ENCODE measurements at places on chromosomes 2 and 18.

- no peak for DNase-seq
These were observed 13.4 kb upstream of the DLX2 start for GRCh38 chr2:172116107-172116506.

DNA sequence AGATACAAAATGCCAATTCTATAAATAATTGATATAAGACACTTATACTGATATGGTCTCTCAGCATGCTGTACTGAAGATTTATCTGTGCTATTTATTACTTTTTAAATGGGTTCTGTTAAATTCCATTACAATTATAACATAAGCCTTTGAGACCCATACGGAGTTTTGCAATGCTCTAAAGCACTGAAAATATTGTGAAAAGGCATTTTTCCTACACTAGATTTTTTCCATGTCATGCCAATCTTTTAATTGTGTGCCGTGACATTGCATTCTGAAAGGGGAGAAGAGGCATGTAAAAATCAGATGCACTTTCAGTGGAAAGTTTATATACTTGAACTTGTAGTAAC is 46.5 kb downstream of the EFEMP1 start:
- no peak for DNase-seq

GRCh38 chr2:213733893-213734292 is 449.6 kb downstream of the SPAG16 start:
- DNase-seq: no peak

DNA sequence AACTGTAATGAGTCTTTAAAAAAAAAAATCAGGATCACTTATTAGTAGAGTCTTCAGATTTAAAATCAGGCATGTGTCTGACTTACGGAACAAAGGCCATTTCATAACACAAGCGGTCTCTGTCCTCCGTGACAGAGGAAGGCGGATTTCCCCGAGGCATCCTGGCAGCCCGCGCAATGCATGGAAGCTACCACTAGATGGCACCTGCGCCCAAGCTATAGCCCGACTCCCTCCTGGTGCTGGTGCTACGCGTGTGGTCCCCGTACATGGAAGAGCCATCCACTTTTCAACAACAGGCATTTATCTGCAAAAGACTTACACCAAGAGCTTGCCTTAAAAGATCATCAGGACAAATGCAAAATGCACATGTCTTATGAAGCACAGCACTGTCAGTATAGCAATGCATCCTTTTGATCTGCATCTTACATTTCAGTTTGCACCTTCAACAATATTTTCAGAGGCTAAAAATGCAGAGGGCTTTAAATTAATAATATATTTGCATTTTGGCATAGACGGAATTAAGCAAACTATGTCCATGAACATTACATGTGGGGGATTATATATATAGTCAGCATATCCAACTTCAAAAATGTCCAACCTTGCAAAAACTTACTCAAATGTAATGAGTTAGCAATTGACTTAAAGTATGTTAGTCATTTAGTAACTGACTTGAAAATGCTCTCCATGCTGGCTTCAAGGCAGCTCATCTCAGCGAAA is 96.0 kb downstream of the ZNF516 start:
- peak; percentile 72 for DNase-seq

- no peak for DNase-seq
These were observed 309.0 kb upstream of the MEIS1 start for GRCh38 chr2:66125951-66126350.

GRCh38 chr2:70888923-70889715 is 46.6 kb upstream of the ATP6V1B1 start:
- no peak for DNase-seq

GRCh38 chr18:567122-567521 is 13.1 kb upstream of the CETN1 start:
- no peak for DNase-seq

- DNase-seq: no peak
These were observed 45.9 kb downstream of the FSHR start for GRCh38 chr2:49108436-49108835.

GRCh38 chr18:25457601-25458000 is 105.6 kb upstream of the ZNF521 start:
- DNase-seq: no peak

DNA sequence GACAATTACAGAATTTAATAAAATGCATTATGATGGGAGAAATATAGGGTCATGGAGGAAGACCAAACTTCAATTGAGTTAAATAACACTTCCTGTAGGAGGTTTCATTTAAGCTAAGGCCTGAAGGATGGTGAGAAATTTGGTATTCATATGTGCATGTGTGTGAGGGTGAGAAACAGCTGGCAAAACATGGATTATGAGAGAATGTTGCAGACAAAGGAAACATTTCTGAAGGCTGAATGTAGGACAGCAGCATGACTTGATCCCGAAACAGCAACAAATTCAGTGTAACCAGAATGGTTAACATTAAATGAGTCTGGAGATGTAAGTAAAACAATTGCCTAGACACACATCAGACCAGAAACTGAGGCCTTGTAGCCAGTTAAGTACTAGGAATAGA is 630.8 kb downstream of the NR4A2 start:
- no peak for DNase-seq

DNA sequence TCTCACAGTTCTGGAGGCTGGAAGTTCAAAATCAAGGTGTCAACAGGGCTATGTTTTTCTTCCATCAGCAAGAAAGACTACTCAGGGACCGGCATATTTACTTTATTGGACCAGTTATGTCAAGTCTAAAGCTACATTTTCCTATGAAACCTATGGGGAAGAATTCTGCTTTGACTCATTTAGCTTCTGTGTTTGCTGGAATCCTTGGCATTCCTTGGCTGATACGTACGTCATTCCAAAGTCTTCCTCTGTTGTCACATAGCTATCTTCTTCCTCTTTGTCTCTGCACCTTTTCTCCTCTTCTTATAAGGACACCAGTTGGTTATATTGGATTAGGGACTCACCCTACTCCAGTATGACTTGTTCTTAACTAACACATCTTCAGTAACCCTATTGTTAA is 137.4 kb upstream of the FBXO11 start:
- no peak for DNase-seq

DNA sequence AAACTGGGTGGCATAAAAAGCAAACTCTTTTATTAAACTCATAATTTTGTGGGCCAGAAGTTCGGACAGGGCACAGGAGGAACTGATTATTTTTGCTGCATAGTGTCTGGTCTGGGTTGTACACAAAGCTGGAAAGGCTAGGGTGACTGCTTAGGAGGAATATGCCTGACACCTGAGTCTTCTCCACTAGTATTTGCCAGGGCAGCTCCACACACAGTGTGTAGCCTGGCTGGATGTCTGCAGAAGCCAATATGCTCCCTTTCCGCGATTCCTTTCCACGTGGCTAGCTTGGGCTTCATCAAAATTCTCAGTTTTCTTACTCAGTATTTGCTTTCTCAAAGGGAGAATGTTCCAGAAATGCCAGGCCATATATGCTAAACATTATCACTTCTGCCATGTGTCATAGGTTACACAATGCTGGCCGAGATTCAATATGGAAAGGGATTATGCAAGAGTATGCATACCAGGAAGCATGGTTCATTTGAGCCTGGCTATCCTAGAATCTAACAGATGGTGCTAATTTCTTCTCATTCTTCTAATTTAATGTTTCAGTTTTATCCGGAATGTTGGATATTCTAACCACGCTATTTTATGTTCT is 142.7 kb upstream of the DOK6 start:
- no peak for DNase-seq

DNA sequence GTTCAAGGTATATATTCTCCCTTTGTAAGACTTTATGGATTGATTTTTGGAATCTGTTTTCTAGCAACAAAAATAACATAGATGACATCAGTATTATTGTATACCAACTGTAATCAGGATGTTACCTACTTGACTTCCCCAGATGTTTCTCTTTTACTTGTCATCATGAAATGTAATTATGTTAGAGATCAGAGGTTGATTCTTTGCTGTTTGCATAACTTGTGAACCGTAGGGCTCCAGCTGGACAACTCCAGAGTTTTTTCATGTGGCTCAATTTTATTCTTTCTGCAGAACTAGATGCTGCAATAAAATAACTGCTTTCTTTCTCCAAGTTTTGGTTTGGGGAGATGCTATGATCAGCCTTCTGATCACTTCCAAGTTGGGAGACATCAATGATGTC is 58.1 kb downstream of the SPOPL start:
- DNase-seq: no peak

GRCh38 chr18:49904871-49905555 is 91.7 kb upstream of the ACAA2 start:
- no peak for DNase-seq

DNA sequence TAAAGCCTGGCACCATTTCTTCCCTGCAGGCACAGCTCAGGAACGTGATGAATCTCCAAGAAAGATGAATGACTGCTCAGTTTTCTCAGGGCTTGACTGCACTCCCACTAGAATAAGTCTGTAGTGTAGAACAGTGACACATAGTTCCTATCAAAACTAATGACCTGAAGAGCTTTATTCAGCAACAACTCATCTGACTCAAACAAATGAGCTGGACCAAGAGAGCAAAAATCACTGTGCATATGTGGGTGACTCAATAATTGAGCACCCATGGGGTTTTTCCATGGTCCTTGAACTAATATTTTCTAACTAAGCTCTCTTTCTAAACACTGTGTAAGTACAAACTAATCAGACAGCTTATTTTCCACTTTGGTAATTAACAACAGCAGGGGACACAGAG is 61.1 kb upstream of the XDH start:
- no peak for DNase-seq

DNA sequence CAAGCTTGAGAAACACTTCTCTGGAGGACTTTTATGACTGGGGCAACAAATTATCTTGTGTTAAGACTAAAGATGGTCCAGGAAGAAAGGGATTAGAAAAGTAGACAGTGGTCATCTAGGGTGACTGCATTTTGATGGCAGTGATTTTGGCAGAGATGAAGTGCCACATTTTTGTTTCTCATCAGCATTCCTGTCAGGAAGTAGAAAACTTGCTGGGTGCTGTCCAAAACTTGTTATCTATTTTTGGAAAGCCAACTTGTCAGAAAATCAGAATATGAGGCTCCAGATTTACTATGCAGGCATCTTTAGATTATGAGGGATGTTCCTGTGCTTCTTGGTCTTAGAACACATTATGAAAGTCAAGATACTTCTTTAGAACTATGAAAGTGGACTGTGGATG is 29.0 kb upstream of the CALCRL start:
- no peak for DNase-seq

GRCh38 chr2:236340251-236340650 is 76.0 kb upstream of the ASB18 start:
- no peak for DNase-seq

GRCh38 chr2:131055169-131056065 is 37.8 kb downstream of the FAM168B start:
- DNase-seq: no peak

GRCh38 chr2:168519534-168520308 is 63.6 kb downstream of the CERS6 start:
- no peak for DNase-seq

- no peak for DNase-seq
These were observed 4.6 kb downstream of the PROC start for GRCh38 chr2:127422559-127423477.

DNA sequence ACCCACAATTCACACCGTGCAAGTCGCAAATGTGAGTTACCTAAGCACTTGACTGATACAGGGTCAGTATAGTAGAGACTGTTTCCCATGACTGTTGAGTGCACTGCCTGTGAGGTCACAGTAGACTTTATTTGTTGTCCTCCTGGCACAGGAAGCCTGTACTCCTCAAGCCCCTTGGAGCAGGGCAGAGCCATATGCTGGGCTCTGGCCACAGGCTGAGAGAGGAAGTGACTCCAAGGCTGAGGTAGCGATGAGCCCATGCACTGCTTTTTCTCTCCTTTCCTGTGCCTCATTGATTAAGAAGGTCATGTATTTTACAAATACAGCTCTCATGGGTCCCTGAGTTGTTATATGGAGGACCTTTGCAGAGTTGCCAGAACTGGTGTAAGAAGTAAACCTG is 287.7 kb downstream of the SRBD1 start:
- DNase-seq: no peak

DNA sequence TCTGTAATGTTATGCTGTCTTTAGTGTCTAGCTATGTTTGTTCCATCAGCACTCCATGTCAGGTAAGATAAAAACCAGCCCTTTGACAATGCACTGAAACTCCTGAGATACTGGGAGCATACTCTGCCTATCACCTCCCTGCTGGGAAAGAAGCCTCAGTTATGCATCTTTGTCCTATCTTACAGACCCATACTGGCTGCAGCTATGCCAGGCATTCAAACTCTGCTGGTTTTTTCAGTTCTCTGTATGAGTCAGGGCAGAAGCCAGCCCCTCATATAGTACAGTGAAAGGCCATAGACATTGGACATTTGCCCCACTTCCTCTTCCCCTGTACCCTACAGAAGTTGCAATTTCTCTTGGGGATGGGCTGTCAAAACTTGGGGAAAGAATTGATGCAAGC is 181.1 kb upstream of the RGPD4 start:
- no peak for DNase-seq

DNA sequence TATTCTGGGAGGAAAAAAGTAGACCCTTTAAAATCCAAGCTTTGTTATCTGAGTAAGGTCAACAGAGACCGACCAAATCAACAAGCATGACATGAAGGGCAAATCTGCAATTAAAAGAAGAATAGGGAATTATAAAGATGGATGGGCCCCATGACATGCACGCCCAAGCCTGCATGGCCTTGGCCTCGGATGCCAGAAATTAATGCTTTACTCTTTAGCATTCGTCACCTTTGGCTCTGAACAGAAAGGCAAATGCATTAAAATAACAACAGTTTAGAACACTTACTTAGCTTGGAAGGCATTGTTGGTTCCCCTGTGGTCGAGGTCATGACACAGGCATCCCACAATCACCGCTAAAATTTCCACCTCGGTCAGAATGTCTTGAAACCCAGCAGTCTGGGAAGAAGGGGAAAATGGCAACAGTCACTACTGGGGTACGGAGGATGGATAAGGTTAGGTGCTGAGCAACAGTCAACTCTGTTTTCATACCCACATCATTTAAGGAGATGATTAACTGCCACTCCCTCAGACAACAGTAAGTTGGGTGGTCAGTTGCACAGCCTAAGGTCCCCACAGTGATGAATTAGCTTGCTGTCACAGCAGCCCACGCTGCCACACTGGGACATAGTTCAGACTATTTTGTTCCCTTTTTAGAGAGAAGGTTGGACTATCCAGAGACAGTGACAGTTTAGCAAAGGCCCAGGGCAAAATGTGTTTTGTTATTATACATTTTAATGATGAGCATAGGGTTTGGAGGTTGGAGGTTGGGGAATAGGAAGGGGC is 319.1 kb downstream of the AGPS start:
- no peak for DNase-seq

GRCh38 chr2:109196081-109196875 is 67.3 kb downstream of the SH3RF3 start:
- DNase-seq: no peak

DNA sequence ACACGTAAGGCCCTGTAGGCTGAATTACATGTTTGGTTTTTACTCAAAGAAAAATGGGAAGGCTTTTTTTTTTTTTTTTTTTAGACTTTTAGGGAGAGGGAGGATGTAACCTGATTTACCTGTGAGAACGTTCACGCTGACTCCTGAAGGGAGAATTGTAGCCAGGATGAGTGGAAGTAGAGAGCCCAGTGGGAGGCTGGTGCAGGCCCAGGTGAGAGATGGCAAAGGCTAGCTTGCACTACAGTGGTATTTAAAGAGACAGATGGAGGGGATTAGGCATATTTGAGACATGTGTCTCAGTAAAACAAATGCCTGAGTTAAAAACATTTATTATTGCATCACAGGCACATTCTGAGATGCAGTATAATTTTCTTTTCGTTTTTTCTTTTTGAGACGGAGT is 107.9 kb downstream of the CCDC85A start:
- DNase-seq: no peak

All from activated gamma-delta T cell treated with Interleukin-2 at 50 U/mL for 16 hours (primary cell).